ENCODE measurements at places on chromosomes 2 and 18.
A peak's percentile ranks its signal among the peaks of the same experiment; 100 is the strongest.

GRCh38 chr2:160581448-160581847 is 87.8 kb upstream of the RBMS1 start:
- no peak for DNase-seq

DNA sequence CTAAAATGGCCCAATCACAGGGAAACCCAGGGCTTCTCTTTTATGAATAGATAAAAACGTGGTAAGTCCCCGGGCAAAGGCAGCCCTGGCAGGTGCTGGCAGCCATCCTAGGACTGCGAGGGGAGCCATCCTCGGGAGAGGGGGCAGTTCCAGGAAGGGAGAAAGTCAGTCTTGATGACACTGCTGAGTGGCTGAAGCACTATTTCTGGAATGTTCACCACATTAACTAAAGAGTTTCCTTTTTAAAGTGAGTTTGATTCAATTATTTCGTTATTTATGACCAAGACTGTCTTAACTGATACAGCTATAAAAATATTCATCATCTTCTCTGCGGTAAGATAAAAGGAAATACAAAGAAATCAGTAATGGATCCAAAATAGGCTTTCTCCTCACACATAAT is 20.4 kb downstream of the TTR start:
- no peak for DNase-seq

- DNase-seq: no peak
Observed at GRCh38 chr2:24418166-24418841, 58.0 kb upstream of the ITSN2 start.

DNA sequence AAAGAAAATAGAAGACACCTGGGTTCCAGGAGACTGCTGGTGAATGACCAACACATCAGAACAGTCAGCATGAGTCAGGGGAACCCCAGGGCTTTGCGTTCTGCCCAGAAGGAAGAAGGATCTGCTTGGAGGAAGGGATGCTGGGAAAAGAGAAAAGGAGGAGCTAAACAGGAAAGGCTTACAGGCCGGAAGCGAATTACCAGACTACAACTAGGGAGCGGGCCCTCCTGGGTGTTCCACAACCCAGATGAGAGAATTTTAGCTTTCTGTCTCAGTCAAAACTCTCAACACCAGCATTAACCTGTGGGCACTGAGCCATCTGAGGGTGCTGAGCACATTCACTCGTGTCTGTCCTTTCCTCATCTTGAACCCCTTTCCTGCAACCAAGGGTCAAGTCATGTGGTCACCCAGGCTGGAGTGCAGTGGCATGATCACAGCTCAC is 19.2 kb downstream of the CDC42EP3 start:
- no peak for DNase-seq

GRCh38 chr18:77061946-77062517 is 70.6 kb downstream of the MBP start:
- DNase-seq: no peak

- DNase-seq: peak; percentile 69
Observed at GRCh38 chr18:47254341-47254939, 3.0 kb upstream of the SKOR2 start.

DNA sequence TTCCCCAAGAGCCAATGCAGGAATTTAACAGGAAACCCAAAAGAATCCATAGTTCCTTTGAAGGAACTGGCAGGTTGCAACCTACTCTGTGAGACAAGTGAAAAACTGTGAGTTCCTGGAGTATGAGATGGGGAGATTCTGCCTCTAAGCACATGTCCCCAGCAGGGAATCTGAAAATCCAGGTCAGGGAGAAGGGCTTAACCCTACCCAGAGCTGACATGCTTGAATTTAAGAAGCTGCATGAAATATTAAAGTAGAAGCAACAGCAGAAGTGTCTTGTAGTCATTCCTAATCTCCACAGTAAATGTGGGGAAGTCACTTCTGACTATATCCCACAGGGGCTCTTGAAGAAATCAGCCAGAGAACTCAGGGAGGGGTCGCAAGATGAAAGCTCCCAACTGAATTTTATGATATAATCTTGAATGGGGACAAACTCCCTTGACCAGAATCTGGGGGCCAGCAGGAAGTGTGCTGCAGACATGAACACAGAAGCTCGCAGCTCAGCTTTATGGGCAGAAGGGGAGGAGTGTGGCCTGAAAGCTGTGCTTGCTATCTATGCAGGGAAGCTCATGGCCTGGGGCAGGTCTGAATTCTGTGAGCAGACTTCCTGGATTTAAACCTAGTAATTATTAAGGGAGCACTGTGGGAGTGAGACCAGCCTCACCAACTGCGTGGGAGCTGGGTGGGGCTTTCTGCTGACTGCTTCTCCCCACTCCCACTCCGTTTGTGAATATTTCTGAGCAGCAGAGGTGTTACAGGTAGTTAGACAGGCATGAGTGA is 184.1 kb upstream of the KYNU start:
- DNase-seq: no peak

DNA sequence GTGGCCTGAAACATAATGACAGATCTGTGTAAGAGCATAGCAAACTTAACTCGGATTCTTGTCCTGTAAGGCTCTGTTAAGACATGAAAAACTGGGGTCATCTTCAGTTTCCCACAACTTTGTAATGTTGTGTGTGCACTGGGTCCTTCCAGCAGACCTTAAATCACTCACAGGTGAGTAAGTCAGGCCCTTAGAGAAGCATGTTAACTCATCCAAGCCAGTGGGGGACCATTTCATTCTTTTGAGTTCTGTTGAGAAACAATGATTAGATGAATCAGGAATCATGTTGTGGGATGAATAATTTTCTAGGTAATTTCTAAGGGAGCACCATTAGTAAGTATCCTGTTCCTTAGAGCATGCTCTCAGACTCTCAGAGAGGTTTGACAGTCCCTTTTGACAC is 167.1 kb downstream of the ESCO1 start:
- DNase-seq: no peak

- DNase-seq: no peak
Observed at GRCh38 chr2:161139098-161139987, 20.9 kb upstream of the TANK start.

GRCh38 chr2:10901160-10901939 is 10.4 kb upstream of the KCNF1 start:
- DNase-seq: no peak

GRCh38 chr2:7278984-7279383 is 361.8 kb downstream of the RNF144A start:
- no peak for DNase-seq

- no peak for DNase-seq
Observed at GRCh38 chr18:10454681-10455557, 484 bp downstream of the APCDD1 start.

- DNase-seq: no peak
Observed at GRCh38 chr2:142930835-142931398, 53.5 kb downstream of the KYNU start.

- DNase-seq: no peak
Observed at GRCh38 chr2:29053223-29053622, 21.1 kb downstream of the PCARE start.

GRCh38 chr2:203782262-203782976 is 76.0 kb downstream of the CD28 start:
- DNase-seq: peak; percentile 38

- DNase-seq: no peak
Observed at GRCh38 chr18:76977108-76977621, 154.8 kb downstream of the ZNF236 start.

DNA sequence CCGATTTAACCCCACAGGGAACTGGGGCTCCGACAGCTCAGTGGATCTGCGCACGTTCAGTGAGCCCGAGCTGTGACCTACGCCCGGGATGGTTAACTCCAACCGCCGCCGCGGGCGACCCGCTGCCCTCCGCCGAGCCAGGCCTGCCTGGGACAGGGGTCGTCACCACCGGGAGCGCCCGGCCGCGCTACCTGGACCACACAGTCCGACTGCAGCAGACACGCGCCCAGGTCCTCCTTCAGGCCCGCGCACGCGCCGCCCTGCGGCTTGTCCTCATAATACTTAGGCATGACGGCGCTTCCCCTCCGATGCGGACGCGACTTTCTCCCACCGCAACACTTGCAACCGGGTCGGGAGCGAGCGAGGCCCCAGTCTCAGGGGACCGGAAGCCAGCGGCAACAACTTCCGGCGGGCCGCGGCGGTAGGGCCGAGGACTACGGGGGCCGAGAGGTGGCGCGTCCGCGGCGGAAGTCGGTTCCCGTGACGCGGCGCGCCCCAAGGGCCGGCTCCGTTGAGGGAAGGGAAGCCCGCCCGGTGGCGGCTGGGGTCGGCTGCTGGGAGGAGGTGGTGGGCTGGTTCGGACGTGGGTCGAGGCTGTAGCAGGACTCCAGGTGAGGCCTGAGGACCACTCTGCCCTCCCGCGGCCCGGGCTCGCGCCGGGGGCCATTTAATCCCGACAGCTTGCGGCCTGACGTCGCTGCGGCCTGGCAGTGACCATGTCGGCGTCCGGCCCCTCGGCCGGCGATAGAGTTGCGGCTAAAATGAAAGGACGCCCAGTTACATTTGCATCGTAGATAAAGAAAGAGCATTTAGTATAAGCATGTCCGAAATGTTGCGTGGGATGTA is at the start of the genes COA5 and UNC50:
Gene COA5 (minus strand): TSS at position 397 of the 846 bp plus-strand sequence. CDS start 107 bp downstream, at position 290.
Gene UNC50 (plus strand): TSS at position 474 of the 846 bp plus-strand sequence. CDS start 1,171 bp downstream, outside the sequence.
- peak; percentile 94 for DNase-seq

DNA sequence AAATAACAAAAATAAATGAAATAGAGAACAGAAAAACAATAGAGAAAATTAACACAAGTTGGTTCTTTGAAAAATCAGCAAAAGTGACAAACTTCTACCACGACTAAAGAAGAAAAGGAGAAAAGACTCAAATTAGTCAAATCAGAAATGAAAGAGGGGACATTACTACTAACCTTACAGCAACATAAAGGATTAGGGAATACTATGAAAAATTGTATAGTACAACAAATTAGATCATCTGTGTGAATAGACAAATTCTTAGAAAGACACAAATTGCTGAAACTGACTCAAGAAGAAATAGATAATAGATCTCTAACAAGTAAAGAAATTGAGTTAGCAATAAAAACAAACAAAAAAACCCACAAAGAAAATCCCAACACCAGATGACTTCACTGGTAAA is 48.5 kb upstream of the PGAP1 start:
- DNase-seq: no peak

- no peak for DNase-seq
Observed at GRCh38 chr2:8518979-8519668, 162.7 kb upstream of the ID2 start.

DNA sequence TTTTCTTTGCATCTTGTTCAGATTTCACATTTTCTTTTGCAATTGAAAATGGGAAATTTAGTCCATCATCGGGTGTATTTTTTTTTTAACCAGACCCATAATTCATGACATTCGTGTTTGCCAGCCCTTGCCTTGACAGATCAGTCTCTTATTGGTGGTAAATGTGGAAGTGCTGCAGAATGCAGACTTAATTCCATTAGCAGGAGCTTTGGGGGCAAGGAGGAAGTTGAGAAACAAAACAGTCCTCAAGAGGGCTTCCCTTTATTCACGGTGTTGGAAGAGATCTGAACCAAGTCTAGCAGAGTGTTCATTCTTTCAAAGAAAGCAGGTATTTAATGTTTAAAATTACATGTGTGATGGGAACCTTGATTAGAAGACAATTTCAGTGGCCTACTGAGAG is 16.6 kb upstream of the RPE start:
- no peak for DNase-seq

GRCh38 chr18:48929941-48930713 is 20.6 kb downstream of the SMAD7 start:
- no peak for DNase-seq

DNA sequence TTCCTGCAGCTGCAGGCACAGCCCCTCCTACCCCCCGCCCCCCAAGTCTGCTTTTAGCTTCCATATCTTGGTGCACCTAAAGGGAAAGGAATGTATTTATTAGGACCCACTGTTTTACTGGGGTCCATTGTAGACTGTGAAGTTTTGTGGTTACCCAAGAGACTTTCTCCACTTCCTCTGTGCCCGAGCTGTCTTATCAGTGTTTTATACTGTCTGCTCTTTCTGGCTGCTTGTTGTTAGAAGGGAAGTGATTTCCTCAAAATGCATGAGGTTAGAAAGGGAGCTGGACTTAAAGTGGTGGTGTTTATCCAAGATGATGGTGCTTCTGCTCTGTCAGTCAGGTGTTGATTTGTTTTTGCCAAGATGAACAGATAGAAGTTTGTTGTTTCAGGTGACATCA is 85.0 kb downstream of the PTH2R start:
- no peak for DNase-seq

DNA sequence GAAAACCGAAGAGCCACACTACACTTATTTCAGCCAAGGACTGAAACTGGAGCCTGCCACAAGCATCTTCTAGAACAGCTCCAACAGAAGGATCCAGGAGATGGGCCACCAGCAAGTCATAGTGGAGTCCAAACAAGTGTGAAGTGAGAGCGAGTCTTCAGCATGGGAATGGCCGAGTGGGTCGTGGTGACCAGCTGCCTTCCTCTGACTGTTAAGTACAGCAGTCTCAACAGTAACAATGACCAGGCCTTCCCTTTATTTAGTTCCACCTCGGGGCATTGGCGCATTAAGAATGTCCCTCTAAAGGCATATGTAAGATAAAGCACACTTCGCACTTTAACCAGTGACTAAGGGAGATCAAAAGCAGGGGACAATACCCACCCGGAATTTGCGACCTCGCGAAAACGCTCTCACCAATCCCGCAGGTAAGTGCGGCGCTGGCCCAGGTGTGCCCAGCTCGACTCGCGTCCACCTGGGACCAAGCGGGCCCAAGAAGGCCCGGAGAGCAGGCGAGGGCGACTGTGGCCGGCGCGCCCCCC is 1.1 kb downstream of the L3MBTL4 start:
- peak; percentile 67 for DNase-seq

DNA sequence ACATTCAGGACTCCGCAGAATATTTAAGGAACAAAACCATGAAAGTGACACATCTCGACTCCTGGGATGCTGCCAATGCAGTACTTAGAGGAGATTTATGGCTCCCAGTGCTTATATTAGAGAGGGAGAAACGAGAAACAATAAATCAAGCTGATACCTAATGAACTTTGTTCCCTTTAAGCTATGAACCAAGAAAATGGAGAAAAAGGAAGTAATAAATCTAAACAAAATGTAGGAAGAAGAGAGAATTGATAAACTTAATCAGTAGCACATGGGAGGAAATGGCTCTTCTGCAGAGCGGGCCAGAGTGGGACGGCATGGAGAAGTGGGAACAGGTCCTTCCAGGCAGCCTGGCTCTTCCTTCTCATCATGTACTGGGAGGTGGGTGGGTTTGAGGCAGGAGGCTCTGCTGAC is 42.7 kb downstream of the NPPC start:
- DNase-seq: no peak

- DNase-seq: no peak
Observed at GRCh38 chr2:237096201-237096600, 10.5 kb downstream of the COPS8 start.

- DNase-seq: no peak
Observed at GRCh38 chr18:36015629-36016028, 43.1 kb downstream of the RMP24 start.

GRCh38 chr2:225559072-225559415 is 159.5 kb downstream of the NYAP2 start:
- DNase-seq: no peak

- no peak for DNase-seq
Observed at GRCh38 chr2:157927155-157927554, 51.0 kb upstream of the ACVR1 start.

DNA sequence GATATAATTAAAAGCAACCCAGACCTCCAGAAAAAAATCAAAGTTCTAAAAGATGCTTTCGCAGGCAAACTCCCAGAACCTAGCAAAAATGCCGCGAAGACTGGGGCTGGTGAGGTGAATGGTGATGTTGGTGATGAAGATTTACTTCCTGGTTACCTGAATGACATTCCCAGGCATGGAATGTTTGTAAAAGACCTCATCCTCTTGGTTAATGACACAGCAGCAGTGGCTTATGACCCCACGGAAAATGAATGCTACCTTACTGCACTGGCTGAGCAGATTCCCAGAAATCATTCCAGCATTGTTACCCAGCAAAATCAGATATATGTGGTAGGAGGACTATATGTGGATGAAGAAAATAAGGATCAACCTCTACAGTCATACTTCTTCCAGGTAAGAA is 994 bp downstream of the KLHL41 start:
- DNase-seq: no peak

- no peak for DNase-seq
Observed at GRCh38 chr2:219289195-219289536, 10.0 kb downstream of the DNAJB2 start.
